T-helper 1 cell (primary cell): ENCODE measurements at places on chromosomes 4 and X.

DNA sequence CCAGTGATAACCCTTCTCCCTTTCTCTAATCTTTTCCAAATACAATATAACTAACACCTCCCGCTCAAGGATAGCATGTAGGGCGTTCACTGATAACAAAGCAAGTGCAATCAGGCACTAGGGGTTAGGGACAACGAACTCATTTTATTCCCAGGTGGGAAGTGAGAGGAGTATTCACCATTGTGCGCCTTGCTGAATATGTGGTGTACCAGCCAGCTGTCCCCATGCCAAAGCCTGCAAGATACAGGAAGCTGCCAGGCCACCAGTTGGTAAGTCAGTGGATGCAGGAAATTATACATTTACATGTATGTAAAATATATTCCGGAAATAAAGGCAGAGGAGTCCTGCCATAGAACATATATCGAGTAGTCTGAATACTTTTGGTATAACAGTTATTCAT lies 6.3 kb upstream of the HPRT1 start:
- DNase-seq, result no peak

DNA sequence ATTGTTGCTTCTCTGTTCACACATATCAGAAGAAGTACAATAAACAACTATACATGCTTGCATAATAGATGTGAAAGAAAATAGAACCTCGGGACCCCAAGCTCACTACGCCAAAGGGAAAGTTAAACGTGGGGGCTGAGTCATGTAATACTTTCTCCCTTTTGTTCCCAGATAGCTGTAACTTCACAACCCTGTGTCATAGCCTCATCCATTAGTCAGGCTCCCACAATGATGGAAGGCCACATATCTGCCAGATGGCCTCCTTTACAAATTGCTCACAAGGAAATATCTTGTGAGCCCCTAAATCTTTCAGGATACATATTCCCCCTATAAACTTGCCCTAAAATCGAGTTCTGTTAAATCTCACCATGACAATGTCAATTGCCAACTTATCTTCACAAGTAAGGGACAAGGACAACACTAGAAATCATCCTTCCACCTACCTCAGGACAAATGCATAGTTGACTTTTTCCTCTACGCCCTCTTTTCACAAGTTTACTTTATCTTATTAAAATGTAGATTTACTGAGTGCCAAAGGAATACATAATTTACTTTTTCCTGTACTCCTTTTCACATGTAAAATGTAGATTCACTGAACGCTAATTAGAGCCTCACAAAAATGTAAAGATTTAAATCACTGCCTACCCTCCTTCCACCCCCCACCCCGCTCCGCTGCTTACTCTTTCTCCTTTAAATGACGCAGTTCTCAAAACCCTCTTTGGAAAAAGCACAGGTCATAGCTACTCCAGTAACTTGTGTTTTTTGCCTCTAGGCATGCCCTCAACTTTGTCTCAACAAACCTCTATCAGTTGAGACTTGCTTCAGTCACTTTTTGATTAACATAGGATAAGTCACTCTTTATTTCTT lies 477.1 kb downstream of the DTHD1 start:
- no peak for DNase-seq

- no peak for DNase-seq
Measured at GRCh38 chrX:130395341-130395740, 6.4 kb upstream of the RBMX2 start.

DNA sequence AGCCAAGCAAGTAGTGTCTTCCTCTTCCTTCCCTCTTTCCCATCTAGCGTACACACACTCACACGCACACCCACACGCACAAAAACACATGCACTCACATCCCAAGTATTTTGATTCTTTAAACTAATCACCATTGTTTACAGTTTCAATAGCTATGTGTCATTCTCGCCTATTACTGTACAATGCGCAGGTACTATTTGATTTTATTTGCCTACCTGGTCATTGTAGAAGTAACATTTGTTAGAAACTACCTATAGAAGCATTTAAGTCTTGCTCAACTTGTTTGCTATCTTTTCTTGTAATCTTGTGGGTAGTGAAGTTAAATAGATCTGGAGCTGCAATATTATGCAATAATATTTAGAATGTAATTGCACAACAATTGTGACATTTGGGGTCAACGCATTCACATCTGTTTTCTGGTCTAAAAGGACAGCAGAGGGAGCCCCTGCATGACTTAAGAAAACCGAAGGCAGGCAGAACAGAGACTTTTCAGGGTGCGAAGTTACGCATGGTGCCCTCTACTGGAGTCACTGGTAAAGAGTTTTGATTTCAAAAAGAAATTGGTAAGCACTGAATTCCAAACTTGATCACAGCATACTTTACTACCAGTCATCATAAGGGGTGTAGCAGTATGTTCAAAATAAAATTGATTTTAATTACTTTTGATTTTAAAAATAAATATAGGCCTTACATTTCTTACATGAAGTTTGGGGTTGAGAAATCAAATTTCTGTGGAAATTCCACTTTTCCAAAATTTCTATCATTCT lies 503.3 kb upstream of the FAM241A start:
- DNase-seq, result no peak

- no peak for DNase-seq
Measured at GRCh38 chr4:73608689-73609594, 11.3 kb downstream of the RASSF6 start.

DNA sequence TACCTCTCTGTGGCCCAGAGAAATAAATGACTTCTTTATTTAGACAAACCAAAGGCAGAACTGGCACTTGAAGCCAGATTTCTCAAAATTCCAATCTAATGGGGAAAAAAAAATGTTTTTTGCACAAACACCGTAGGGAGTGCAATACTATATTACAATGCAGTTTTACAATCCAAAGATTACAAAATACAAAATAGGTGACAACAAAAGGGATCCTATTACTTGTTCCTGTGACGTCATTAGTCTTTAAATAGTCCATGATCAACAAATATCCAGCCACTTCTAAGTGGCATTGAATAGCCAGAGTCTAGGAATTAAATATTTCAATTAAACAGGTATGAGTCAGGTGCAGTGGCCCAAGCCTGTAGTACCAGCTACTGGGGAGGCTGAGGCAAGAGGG lies 3.0 kb upstream of the APBB2 start:
- DNase-seq, result no peak
